Stimulated activated CD8-positive, alpha-beta memory T cell treated with anti-CD3 and anti-CD28 coated beads, Interleukin-4, amount 100 ng/mL, for 1 hour (primary cell): ENCODE measurements at places on chromosomes 1 and 21.
A peak's percentile ranks its signal among the peaks of the same experiment; 100 is the strongest.

- no peak for DNase-seq
Measured at GRCh38 chr1:59404796-59405195, 107.9 kb downstream of the FGGY start.

GRCh38 chr1:112393631-112393974, 2.4 kb upstream of the CTTNBP2NL start:
- DNase-seq = no peak

DNA sequence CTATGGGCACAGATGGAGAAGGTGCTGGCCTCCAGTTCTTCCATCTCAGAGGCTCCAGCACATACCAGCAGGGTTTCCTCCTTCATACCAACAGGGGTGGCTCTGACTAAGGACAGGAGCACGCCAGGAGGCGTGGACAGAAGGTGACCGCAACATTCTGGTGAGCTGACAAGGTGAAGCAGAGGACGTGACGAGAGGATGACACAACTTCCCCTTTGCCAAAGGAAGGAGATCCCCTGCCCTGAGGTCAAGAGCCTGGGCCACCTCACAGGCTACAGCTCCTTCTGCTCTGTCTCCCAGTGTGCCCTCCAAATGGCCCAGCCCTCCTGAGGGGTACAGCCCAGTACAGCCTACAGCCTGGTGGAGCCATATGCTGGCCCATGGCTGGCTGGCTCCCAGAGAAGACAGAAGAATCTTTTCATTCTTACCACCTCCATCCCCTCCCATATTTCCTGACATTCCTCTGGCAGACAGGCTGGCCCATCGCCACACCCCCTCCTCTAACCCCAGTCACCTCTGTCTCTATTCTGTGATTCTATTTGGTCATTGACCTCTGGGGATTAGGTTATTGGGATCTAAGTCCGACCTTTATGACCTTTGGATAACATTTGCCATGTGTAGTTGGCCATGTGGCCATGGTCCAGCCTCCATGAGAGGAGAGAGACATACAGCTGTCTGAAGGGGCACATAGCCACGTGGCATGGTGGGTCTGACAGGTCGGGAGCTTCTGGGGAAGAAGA, 5.1 kb upstream of the LAMB3 start:
- DNase-seq = no peak

DNA sequence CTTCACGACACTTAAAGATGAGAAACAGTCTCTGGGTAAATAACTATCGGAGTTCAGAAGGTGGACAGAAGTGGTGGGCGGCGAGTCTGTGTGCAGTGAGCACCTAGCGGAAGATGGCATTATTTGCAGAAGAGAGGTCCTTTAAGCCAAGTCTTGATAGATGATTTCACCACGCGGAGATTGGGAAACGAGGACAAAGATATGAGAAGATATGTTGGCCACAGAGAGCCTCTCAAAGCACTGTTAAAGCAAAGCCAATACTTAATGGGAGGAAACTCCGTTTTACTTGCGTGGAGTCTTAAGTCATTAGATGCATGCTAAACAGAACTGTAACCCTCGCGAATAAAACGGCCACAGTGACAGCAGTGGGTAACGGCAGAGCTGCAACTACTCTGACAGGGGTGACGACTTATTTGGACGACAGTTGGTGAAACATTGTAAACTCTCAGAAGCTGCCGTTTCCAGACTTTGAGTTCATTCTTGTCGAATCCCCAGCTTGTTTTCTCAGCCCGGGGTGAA, 577 bp upstream of the CEP350 start:
- DNase-seq = peak; percentile 1

DNA sequence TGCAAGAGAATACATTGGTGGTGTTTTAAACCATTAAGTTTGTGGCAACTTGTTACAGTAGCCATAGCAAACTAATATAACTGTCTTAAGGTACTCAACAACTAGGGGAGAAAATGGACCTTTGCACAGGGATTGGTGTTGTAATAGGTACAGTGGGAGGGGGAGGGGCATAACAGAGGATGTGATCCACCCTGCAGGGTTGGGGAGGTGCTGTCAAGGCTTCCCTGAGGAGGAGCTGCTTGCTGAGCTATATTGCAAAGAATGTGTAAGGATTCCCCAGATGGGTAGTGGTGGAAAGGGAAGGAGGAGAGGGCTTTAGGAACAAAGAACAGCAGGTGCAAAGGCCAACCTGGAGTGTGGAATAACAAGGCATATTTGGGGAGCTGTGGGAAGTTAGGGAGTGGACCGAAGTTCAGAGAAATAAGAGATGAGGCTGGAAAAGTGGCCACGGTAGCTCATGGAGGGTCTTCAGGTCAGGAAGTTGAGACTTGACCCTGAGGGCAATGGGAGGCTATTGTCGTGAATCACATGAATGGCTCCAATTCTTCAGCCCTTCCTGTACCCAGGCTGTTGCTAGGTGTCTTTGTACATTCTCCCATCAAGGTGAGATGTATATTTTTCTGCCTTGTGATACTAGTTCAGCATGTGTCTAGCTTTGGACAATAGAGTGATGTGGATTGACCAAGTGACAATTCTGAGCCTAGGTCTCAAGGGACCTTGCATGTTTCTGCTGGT, 168.6 kb upstream of the CSF3R start:
- DNase-seq = no peak
